Foreskin keratinocyte (primary cell): ENCODE measurements at places on chromosomes 5 and 9. TPM values are rescaled to one million over a fixed set of nuclear protein-coding genes. Genes with fewer than 3 reads are reported as not detected.

SEMA4D gene
- total RNA-seq: 1.9 TPM in 2 replicates

C5orf58 gene
- not detected in 2 replicates for total RNA-seq

GLRA1 gene
- total RNA-seq: not detected in 2 replicates

SH3TC2 gene
- 12.3 and 13.5 TPM in 2 replicates for total RNA-seq

PRUNE2 gene
- 0.99 and 2.2 TPM in 2 replicates for total RNA-seq

IFNA16 gene
- not detected in 2 replicates for total RNA-seq

- no peak for DNase-seq
Observed at GRCh38 chr5:1792842-1793266, 6.8 kb downstream of the MRPL36 start.

GRCh38 chr5:147403651-147404640, 105.9 kb downstream of the DPYSL3 start:
- DNase-seq: peak; percentile 91

DNA sequence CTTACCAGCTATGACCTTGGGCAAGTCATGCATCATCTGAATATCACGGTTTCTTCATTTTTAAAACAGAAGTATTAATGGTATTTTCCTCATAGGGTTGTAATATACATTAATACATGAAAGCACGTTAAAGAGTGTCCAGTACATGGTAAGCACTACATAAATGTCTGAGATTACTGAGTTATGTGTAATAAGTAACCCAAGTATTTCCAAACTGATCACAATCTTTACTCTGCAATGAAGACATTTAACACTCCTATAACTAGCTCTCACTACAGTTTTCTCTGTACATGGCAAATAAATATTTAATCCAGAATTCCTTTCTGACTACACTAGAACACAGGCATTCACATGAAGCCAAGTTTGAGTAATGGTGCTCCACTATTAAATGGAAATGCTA, 4.0 kb downstream of the GLDC start:
- DNase-seq: no peak

- no peak for DNase-seq
Observed at GRCh38 chr5:83015676-83016075, 61.5 kb downstream of the TMEM167A start.

GRCh38 chr5:135085133-135085935, 51.3 kb upstream of the PITX1 start:
- DNase-seq: peak; percentile 51

GRCh38 chr9:135272608-135273007, 185.1 kb downstream of the OLFM1 start:
- DNase-seq: no peak

DNA sequence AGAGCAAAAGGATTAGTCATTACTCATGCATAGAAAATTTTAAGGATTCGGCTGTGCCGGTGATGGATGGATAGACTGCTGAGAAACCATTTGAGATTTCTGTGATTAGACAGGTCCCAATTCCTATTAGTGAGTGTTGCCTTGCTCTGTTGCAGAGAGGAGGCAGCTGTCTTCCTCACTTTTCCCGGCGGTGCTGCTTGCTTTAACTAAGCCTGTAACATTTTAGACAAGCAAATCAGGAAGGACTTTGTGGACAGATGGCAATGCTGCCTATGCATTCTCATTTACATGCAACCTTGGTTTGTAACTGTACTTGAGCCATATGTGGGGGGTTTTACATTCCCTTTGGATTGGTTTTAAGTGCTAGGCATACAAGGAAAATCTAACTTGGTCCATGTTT, 1176.3 kb downstream of the CDH18 start:
- DNase-seq: no peak

GRCh38 chr9:99357575-99357974, 135.5 kb downstream of the SEC61B start:
- DNase-seq: no peak

DNA sequence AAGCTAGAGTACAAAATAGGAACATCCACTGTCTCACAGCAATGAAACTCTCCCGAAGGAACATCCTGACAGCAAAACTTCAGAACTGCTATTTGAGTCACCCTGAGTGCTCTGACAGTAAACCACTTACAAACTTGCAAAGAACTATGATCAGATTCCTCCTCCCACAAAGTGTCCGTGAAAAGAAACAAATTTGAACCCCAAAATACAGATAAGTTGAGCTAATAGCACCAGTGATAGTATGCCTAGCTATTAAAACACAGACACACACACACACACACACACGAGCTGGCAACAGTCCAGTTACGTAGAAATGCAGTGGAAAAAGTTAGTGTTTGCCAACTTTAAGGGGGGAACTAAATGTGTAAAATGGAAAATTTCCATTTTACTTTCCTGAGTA, 3.1 kb upstream of the GLIS3 start:
- DNase-seq: no peak

- DNase-seq: no peak
Observed at GRCh38 chr9:113648586-113648985, 185.1 kb downstream of the RGS3 start.

DNA sequence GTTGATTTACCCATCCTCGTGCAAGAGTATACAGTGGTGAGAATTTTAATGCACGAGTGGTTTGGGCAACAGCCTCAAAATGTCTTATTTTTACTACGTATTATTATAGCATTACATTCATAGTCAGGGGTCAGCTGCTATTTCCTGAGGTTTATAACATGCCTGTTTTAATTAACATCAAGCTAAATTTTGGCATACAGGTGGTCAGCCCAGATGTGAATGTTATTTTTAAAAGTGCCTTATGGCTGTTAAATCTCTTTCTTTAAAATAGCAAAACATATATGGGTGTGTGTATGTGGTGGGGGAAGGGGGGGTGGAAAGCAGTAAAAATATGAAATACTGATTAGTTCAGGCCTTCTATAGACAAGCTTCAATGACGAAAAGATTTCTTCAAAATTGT, 424.5 kb upstream of the CLINT1 start:
- no peak for DNase-seq

DNA sequence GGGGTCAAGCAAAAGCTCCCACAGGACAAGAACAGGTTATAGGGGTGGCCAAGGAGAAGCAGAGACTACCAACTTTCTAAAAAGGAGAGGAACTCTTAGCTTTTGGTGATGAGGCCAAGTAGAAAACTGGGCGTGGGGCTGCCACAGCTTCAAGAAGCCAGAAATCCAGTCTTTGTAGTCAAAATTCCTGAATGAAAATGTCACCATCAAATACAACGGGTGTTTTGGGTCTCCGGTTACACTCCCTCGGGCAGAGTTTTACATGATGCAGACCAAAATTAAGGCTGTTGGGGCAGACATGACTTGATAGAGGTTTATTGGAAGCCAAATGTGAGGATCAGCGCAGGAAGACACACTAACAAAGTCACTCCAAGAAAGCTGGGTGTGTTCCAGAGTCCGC, 29.4 kb upstream of the N4BP3 start:
- no peak for DNase-seq

DNA sequence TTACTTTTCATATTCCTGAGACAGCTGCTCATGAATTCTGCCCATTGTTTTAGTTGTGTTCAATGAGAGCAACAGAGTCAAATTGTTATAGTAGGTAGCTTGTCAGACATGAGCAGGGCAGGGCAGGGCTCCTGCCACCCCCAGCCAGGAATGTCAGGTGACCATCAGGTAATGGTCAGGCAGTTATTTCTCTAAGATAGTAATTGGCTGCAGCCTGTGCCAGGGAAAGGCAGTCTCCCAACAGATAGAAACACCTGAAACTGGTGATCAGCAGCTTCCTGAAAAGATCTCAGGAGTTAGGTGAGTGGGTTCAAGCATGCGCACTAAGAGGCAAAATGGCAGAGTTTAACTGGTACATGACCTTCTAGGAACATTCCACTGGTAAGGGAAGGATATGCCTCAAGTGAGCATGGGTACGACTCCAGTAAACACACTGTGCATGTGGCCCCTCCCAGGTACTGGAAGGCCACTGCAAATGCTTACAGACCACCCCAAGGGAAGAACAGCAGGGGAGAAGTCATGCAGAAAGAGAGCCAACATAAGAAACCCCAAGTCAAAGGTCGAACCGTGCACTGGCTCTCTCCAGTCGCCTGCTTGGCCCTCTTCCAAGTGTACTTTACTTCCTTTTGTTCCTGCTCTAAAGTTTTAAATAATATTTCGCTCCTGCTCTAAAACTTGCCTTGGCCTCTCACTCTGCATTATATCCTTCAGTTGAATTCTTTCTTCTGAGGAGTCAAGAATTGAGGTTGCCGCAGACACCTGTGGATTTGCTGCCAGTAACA, 25.1 kb downstream of the CARTPT start:
- DNase-seq: no peak

DNA sequence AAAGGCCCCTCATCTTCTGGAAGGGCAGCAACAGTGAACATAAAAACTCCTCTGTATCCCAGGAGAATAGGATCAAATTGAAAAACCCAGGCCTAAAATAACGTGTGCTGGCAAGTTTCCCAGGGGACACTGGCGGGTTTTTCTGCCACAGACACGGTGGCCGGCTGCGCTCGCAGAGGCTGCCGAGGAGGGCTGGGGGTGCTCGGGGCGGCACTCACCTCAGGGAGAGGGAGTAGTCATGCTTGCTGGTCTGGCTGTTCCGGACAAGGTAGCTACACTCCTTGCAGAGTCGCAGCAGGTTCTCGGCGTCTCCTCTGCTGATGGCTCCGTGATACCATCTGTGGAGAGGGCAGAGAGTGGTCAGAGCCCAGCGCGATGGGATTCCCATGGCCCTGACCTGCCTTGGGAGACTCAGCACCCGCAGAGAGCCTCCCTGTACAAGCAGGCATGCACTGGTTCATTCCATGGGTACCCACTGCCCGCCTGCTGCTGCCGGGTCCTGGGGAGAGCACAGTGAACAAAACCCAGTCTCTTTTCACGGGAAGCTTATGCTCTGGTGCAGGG, 44.6 kb upstream of the SLC25A51 start:
- DNase-seq: no peak

- DNase-seq: no peak
Observed at GRCh38 chr9:75242426-75242825, 154.1 kb downstream of the OSTF1 start.

- DNase-seq: no peak
Observed at GRCh38 chr5:179224741-179225140, 120.5 kb downstream of the ADAMTS2 start.

- DNase-seq: no peak
Observed at GRCh38 chr9:112494153-112494552, 7.5 kb downstream of the KIAA1958 start.

- DNase-seq: no peak
Observed at GRCh38 chr9:107175816-107176435, 107.2 kb upstream of the RAD23B start.

DNA sequence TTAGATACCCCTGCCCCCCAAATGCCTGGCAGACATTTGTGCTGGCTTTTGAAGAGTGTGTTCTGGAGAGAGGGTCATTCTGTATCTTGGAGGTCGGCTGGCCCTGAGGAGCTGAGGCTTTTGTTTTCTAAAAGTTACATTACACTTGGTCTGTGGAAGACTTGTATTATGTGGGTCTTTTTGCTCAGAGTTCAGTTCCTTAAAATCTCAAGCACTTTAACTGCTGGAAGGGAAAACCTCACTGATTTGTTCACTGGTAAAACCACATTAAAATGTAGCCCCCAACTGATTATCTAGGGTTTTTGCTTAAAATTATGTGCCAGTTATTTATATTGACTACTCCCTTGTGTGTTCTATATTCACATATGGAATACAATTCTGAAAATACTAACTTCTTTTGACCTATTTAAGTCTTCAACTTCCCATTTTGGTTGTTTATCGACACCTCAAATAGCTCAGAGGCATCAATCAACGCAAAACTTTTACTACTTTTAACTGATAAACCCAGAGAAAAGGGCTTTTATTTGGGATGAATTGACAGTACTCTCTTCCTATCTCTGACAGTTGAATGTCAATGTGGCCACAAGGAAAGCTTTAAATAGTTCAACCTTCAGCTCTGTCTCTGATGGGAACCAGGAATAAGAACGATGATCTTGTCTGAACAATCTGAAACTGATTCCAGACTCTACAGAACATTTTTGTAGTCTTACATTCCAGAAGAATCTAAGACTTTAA, 54.0 kb upstream of the MAP3K1 start:
- DNase-seq: no peak

- DNase-seq: no peak
Observed at GRCh38 chr9:114851306-114851705, 45.5 kb upstream of the TNFSF15 start.

- no peak for DNase-seq
Observed at GRCh38 chr9:78399153-78399552, 102.2 kb downstream of the PSAT1 start.

DNA sequence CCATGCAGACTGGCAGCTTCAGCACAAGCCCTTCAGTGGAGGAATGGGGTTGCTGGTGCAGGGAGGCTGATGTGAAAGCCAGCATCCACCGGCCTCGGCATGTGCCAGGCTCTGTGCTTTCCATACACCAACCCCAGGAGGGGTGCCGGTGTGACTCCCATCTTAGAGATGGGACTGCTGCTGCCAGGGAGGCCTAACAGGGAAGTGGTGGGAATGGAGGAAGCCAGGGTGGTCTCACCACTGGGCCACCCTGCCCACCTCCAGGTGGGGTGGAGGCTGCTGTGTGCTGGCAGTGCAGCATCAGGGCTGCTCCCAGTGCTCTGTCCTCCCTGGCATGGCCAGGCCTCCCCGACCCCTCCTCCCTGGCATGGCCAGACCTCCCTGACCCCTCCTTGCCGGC, 32.8 kb upstream of the PITX1 start:
- no peak for DNase-seq

- no peak for DNase-seq
Observed at GRCh38 chr9:132502480-132502879, 79.9 kb upstream of the BARHL1 start.

DNA sequence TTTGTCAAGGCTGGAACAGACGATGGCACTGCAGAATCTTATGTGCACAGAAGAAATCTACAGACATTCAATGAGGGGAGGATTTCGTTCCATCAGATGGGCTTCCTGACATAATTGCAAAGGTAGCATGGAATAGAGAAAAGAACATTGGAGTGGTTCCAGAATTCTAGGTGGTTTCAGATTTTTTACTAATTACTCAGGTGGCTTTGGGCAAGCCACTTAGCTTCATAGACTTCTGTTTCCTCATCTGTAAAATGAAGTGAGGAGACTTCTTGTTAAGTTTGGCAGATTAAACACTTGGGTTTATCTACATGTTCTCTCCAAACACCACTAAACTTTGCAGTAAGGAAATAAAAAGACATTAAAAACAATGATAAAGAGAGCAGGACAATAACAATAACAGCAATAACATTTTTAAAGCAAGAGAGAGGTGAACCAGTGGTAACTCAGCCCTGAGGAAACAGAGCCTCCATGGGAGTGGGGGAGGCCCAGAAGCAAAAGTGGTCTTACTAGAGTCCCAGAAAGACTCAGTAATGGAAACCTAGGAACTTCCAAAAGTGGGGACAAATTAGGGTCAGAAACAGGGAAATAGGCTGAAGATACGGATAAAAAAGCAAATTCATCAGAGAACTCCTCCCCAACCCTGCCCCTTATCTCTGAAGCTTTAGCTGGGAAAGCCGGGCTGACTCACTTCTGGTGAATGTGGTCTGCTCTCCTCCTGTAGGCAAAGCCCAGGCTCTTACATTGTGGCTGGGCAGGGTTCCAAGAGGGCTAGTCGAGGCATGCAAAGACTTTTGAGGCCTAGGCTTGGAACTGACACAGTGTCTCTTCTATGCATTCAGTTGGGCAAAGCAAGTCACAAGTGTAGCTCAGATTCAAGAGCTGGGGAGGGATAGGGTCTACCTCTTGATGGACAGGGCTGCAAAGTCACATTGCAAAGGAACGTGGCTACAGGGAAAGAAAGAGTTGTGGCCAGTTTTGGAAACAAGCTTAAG, 11.8 kb upstream of the ACTBL2 start:
- peak; percentile 97 for DNase-seq

GRCh38 chr5:71699233-71699632, 19.8 kb upstream of the CARTPT start:
- no peak for DNase-seq
